ENCODE measurements at places on chromosomes 16 and 17.

DNA sequence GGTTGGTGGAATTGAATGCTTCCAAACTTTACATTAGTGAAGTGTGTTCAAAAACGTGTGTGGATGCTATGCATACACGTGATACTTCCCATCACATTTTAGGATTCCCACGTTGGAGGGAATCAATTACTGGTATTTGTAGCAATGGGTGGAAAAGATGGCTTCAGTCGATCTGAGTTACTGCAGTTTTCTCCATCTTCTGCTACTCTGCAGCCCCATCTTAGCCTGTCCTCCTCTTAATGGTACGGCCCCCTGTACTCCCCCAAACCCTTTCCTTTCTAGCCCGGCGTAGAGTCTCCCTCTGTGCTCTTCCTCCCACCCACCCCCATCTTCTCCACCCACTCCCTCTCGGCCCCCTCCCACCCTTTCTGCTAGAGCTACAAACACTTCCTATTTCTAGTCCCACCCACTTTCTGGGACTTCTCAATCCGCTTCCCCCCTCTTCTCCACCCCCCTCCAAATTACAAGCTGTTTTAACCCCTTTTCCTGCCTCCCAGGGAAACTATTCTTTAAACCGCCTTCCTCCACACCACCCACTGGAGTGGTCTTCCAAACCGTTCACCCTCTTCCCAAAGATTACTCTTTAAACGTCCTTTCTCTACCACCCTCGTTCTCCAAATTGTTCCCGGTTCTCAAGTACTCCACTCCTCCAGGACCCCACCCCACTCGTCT lies 1.1 kb downstream of the CHTF8 start:
- DNase-seq, result peak; percentile 38

GRCh38 chr17:79065105-79065670 lies 9.4 kb upstream of the ENGASE start:
- DNase-seq, result peak; percentile 23

DNA sequence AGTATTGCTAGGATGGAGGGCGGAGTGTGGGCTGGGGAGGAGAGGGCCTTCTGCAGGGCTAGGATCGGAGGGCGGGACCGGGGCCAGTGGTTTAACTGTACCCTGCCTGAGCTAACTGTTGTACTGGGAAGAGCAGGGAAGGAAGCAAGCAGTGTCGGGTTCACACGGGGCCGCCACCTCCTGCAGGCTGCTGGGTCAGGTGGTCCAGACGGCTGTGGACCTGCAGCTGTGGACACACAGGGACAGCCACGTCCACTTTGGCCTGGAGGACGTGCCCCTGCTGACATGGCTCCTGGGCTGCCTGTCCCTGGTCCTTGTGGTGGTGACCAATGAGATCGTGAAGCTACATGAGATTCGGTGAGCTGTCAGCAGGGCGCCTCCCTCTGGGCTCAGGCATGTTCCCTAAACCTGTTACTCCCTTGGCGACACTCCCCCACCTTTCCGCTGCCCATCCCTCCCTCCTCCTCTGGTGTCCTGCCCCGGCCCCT lies 16.6 kb downstream of the CASKIN2 start:
- DNase-seq, result no peak

GRCh38 chr17:7177954-7178477 lies 1.2 kb downstream of the ASGR1 start:
- DNase-seq, result peak; percentile 18

GRCh38 chr16:49822649-49823370 lies 33.1 kb downstream of the ZNF423 start:
- no peak for DNase-seq

DNA sequence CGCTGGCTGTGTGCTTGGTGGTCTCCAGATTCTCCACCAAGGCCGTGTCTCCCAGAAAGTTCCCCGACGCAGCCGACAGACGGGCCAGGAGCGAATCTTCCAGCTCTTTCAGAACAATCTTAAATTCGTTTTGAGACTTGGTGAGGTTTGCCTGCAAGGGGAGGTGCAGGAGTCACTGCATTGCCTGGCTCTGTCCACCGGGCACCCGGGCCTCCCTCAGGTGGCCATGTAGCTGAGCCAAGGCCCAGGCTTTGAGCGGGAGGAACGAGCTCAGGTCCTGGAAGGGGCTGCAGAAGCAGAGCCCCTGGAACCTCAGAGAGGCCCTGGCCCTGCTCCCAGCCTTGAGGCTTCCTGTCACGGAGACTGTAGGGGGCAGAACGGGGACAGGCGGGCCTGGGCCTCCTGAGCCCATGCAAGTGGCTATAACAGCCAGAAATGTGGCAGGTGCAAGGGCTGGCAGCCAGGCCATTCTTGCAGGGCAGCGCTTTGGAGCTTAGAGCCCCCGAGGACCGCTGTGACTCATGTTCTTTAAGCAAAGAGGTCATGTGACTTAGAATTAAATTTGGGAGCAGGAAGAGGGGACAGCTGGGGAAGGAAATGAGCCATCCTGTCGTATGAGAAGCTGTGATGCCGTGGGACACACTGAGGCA lies 72.4 kb downstream of the PGS1 start:
- no peak for DNase-seq

GRCh38 chr16:88393571-88393970 lies 10.8 kb downstream of the ZNF469 start:
- no peak for DNase-seq

DNA sequence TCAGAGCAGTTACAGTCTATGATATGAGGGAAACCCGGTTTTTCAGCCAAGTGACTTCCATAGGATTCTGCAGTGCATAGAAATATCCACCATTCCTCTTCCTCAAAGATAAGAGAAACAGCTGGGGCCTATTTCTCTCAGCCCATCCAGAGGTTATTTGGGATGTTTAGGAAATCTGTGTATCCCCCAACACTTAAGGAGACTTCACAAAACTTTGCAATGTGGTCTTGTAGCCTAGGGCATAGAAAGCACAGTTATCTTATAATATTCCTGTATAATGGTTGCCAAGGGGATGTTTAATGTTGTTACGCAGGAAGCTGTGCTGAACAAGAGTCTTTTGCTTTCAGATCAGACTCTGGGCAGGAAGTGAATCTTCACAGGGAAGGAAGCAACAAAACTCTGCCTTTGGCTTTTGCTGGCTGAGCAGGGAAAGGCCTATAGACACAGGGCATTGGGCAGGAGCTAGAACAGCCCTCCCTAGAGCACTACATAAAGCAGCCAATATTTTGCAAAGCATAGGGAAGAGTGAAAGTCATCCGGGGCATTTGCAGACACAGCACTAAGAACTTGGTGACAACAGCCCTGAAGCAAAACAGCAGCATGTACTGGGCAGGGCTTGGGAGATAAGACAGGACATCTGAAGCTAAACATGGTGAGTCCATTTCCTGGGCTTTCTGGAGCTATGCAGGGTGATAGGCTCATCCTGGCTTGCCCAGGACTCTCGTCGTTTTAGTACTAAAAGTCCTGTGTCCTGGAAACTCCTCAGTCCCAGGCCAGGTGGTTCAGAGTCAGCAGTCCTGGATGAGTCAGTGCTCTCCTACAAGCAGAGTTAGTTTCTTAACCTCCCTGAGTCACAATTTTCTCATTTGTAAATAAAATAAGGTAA lies 18.7 kb upstream of the BEAN1 start:
- DNase-seq, result peak; percentile 95
